Endothelial cell of coronary artery (primary cell): ENCODE measurements at places on chromosomes 11 and 22. TPM values are rescaled to one million over a fixed set of nuclear protein-coding genes. Genes with fewer than 3 reads are reported as not detected.

The SCGB1C1 gene
- not detected in 2 replicates for total RNA-seq

The ANO5 gene
- total RNA-seq = 0.81 and 1.2 TPM in 2 replicates

The LRRC56 gene
- 0.27 and 0.47 TPM in 2 replicates for total RNA-seq

The OR6A2 gene
- 0.27 and 0.38 TPM in 2 replicates for total RNA-seq

The RTN4R gene
- total RNA-seq = 0.19 and 0.54 TPM in 2 replicates

The CXCR5 gene
- total RNA-seq = not detected in 2 replicates

The JRKL gene
- total RNA-seq = 6.1 and 11.4 TPM in 2 replicates

The SCN2B gene
- not detected in 2 replicates for total RNA-seq

The GRIA4 gene
- not detected in 2 replicates for total RNA-seq

The LRP4 gene
- 0.66 and 0.90 TPM in 2 replicates for total RNA-seq

The APOBEC3B gene
- total RNA-seq = 0.38 and 1.3 TPM in 2 replicates

The IL18 gene
- total RNA-seq = 5.5 TPM in 1 of 2 replicates, not detected in the other

The OVCH2 gene
- total RNA-seq = not detected in 2 replicates

The TBX1 gene
- total RNA-seq = 6.5 and 13.4 TPM in 2 replicates

The C11orf91 gene
- total RNA-seq = 0.38 and 0.54 TPM in 2 replicates

The SCO2 gene
- total RNA-seq = 2.2 and 2.3 TPM in 2 replicates

The BAIAP2L2 gene
- total RNA-seq = 0.09 and 0.28 TPM in 2 replicates

The FDXACB1 gene
- 2.2 and 2.5 TPM in 2 replicates for total RNA-seq

The P2RX6 gene
- total RNA-seq = under 0.01 and 0.09 TPM in 2 replicates

The TMEM25 gene
- total RNA-seq = 6.7 and 12.6 TPM in 2 replicates

The VSIG10L2 gene
- not detected in 2 replicates for total RNA-seq

The CYB5R2 gene
- total RNA-seq = 0.90 and 1.0 TPM in 2 replicates
